ENCODE measurements at places on chromosomes 5 and 9. TPM values are rescaled to one million over a fixed set of nuclear protein-coding genes. Genes with fewer than 3 reads are reported as not detected.

Gene MRPS30
- 47.4 TPM for total RNA-seq

Gene FGD3
- total RNA-seq, result not detected

Gene LAMC3
- total RNA-seq, result 0.09 TPM

Gene NR6A1
- total RNA-seq, result 0.26 TPM

Gene DNM1
- total RNA-seq, result 63.7 TPM

Gene EGFLAM
- 0.16 TPM for total RNA-seq

Gene ADAMTS13
- total RNA-seq, result 3.3 TPM

Gene FGF18
- total RNA-seq, result under 0.01 TPM

Gene MORN5
- total RNA-seq, result not detected

Data from bronchial smooth muscle cell (primary cell).